ENCODE measurements at places on chromosomes 5 and 9.
A peak's percentile ranks its signal among the peaks of the same experiment; 100 is the strongest.

GRCh38 chr5:16936150-16936988, at the start of gene MYO10:
Gene MYO10 (minus strand): TSS chr5:16936288. CDS start chr5:16935808, 480 bp downstream.
- DNase-seq, result peak; percentile 50

DNA sequence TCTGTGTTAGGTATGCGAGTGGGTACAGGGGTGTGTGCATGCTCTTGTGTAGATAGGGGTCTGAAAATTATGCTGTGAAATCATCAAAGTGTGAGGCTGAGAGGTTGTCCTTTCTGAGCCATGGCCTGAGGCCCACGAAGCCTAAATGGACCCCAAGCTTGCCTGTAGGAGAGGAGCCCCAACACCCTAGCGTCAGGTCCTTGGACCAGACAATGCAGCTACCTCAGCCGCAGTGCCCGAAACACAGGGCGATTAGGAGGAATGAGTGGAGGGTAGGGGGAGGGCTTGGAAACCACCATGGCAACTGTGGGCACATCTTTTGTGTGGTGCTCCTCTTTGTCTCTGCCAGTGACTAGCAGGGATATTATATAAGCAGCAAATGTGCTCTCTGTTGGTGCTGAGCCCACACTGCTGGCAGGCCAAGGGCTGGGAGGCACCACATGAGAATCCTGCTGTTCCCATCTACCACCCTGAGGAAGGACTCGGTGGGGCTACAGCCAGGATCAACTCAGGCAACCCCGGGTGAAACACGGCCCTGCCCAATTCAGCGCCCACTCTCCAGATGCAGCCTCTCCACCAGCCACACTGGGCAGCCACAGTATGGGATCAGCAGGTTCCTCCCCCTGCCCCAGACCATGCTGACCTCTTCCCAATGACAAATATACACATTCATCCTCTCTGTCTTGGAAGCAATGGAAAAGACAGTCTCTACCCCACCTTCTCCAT, 84.6 kb upstream of the FSTL4 start:
- no peak for DNase-seq

- no peak for DNase-seq
Measured at GRCh38 chr9:4600368-4600767, 61.7 kb upstream of the PLPP6 start.

DNA sequence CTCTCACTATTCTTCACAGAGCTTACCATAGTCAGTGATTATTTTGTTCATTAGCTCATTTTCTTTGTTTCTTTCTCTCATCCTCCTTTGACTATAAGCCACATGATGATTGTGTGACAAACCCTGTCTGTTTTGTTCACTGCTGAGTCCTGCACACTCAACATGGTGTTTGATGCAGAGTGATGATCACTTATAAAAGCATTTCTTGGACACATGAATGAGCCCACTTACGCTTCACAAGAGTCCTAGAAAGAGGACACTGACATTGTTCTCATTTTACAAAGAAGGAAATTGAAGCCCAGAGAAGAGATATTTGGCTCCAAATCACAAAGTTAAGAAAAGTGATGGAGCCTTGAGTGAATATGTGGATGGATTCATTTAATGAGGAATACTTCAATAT, 13.4 kb downstream of the ABLIM3 start:
- DNase-seq, result no peak

GRCh38 chr9:113349445-113350094, at the start of gene BSPRY:
Gene BSPRY (plus strand): TSS chr9:113349541. CDS start chr9:113349580, 39 bp downstream.
- no peak for DNase-seq

DNA sequence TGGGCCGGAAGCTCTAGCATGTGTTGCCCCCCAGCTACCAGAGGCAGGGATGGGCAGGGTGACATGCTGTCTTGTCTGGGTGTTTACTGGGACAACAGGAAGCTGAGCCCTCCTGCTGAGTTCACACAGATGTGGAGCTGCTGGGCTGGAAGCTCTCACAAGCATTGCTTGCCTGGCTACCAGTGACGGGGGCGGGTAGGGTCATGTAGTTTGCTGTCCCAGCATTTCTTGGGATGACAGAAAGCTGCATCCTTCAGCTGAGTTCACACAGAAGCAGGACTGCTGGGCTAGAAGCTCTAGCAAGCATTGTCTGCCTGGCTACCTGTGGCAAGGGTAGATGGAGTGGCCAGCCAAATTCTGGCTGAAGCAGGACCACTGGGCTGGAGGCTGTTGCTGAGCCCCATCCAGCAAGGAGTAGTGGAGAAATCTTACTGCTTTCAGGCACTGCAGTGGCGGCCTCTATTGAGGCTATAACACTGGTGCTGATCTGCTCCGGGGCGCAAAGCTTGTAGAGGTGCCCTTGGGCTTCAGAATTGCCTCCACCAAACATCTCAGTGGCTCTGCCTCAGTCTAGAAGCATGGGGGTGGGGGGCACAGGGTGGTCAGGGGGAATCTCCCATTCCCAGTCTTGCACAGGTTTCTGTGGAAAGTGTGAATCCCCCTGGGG, 25.1 kb downstream of the POLK start:
- DNase-seq, result no peak

DNA sequence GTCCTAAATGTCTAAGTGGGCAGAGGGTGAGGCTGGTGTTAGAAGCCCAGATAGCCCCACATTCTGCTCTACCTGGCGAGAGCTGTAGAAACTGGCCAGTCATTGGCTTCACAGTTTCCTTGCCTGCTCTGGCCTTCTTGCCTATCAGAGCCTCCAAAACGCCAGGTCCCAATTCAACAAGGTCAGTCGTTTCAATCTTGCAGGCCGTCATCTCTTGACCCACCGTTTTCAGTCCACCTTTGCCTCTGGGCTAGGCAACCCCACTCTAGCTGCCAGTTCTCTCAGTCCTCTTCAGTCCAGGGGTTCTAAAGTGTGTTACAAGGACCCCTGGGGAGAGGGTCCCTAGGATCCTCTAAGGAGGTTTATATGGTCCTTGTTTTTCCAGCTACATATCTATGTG, 20.0 kb upstream of the TIFAB start:
- no peak for DNase-seq

DNA sequence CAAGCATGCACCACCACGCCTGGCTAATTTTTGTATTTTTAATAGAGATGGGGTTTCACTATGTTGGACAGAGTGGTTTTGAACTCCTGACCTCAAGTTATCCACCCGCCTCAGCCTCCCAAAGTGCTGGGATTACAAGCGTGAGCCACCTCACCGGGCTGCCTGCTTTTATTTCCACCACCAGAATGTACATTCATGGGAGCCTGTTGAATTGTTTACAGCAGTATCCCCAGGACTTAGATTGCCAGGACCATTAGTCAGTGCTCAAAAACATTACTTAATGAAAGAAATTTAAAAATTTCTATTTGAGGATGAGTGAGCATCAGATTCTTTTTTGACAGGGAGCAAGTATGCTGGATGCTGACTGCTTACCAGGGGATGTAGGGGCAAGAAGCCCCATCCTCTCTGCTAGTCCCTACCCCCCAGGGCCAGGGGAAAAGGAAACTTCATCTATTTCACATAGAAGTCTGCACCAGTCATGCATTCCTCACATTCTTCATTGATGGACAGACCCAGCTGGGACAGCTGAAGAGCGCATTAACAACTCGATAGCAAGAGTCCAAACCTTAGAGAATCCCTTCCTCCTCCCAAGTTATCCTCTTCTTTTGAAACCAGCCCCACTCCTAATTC, 10.3 kb upstream of the RGMB start:
- no peak for DNase-seq

- DNase-seq, result peak; percentile 24
Measured at GRCh38 chr9:27333241-27334052, 36.5 kb upstream of the EQTN start.

DNA sequence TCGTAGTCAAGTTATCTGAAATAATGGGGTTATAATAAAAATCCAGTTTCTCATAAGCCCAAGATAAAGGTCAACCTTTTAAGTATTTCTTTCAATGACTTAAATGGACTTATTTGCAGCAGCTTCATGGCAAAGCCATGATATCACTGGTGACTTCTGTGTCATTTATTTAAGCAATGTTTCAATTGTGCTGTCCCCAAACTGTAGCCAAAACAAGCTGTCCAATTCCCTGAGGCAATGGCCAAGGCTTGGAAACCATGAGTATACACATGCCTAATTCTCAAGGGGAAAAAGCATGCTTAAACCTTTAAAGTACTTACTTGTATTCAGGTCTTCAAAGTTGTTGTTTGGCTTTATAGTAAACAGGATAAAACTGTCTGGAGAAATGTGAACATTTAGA, 376.4 kb upstream of the TNC start:
- DNase-seq, result no peak

- DNase-seq, result no peak
Measured at GRCh38 chr5:95780597-95780996, 41.9 kb downstream of the GLRX start.

GRCh38 chr5:40603378-40603777, 76.3 kb upstream of the PTGER4 start:
- DNase-seq, result no peak

GRCh38 chr5:120817044-120817985, 353.2 kb downstream of the PRR16 start:
- no peak for DNase-seq

DNA sequence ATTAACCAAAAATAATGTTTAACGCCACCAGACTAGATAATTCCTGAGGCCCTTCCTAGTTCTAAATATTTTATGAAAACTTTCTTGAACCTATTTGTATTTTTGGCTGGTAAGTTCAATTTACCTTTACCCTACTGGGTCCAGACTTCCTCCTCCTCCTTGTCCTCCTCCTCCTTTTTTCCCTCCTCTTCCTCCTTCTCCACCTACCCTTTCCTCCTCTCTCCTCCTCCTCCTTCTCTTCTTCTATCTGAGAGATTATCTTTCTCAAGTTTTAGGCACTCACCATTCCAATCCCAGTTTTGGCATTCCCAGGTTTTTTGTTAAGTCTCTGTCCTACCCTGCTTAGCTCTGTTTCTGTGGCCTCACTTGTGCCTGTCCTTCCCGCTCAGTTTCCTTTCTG, 24.7 kb upstream of the RAPGEF1 start:
- DNase-seq, result no peak

- peak; percentile 11 for DNase-seq
Measured at GRCh38 chr5:54309691-54310432, 511 bp downstream of the ARL15 start.

DNA sequence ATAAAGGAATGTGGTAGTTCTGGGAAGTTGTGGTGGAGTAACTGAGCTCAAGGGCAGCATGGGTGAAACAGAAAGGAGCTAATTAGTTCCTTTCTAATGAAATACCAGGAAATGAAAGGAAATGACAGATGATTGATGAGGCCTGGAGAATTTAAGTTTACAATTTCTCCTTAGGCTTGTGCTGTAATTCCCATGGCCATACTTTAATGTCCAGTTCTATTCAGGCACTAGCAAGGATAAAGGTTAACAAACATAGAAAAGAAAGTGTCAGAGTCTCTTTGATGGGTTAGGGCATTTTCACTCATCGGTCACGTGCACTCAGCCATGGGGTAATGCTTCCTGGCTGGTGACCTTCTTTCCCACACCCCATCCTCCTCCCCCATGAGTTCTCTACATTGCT, 70.3 kb downstream of the CTSL start:
- DNase-seq, result no peak

DNA sequence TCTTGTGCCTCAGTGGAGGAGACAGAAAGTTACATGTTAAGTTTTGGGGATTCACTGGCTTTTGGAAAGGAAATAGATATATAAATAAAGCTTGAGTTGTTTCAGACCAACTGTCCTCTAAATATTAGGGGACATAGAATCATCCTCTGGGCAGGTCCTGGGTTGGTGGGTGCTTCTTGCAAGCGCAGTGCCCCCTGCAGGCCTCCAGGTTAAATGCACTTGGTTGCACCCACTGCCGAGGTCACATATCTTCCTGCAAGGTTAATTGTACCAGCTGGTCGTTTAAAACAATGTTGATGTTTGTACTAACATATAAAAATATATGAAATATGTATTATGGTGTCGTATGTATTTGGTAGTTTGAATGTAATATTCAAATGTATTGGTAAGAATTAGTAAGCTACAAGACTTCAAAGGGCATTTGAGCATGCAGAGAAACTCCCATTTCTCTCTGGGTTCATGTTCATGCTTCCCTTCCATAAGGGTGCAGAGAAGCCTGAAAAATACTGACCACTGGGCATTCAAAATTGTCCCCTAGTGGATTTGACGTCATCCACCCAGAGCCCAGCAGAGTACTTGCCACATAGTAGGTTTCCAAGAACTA, 87.0 kb downstream of the ZNF618 start:
- DNase-seq, result no peak

GRCh38 chr9:112559629-112560413, 73.2 kb downstream of the KIAA1958 start:
- DNase-seq, result no peak

GRCh38 chr5:38776149-38776896, 69.5 kb upstream of the OSMR start:
- no peak for DNase-seq

GRCh38 chr9:21392270-21392669, 7.1 kb upstream of the IFNA2 start:
- DNase-seq, result no peak

DNA sequence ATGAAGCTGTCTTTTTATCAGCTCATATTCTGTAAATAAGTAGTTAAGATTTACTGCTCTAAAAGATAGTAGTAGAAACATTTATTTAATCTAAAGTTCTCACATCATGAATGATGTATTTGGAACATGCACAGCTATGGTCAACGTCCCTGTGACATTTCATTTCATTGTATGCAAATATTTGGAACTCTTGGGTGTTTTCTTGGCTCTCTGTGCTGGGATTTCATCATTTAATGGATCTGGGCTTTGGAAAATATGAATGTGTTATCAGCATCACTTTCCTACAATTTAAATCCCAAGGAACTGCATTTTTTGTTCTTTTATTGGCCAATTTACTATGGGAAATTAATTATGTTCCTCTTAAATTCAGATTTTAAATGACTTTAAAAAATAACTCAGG, 462.9 kb downstream of the SEMA5A start:
- no peak for DNase-seq

DNA sequence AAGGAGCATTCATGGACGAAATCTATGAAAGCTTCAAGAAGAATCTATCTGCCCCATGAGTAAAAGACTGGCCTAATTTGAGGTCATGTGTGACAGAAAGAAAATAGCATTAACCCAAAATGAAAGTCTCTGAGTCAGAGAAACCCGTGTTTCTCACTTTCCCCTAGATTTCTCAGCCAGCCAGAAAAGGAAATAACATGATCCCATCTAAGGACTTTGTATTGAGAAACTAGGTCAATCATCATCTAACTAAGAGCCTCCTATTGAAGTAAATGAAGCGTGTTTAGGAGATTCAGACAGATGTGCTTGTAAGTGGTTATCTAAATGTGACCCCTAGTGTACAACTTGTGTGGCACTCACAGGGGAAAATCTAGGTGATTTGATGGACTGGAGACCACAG, 77.3 kb upstream of the ZNF366 start:
- no peak for DNase-seq

GRCh38 chr5:175356428-175356827, 87.6 kb downstream of the DRD1 start:
- DNase-seq, result no peak

DNA sequence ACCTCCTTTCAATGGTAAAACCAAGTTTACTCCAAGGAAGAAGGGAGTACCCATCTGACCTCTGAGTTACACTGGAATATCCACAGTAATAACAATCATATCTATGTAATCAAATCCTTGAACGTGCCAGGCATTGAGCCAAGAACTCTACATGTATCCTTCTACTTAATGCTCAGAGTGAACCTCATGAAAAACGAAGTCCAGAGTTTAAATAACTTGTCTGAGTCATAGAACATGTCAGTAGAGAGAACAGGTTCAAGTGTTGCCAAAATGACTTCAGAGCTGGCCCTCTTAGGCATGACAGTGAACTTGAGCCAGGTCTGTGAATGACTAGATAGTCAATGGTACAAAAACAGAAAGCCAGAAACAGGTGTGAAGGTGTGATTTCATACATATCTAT, 164.1 kb upstream of the ZNF618 start:
- DNase-seq, result no peak

- DNase-seq, result no peak
Measured at GRCh38 chr5:172926796-172927195, 32.4 kb upstream of the RPL26L1 start.

- no peak for DNase-seq
Measured at GRCh38 chr9:7212101-7212500, 454.3 kb downstream of the KDM4C start.

Measured in activated T-cell treated with anti-CD3 and anti-CD28 coated beads for 24 hours (primary cell).